Activated CD4-positive, alpha-beta T cell treated with anti-CD3 and anti-CD28 coated beads, Interleukin-2, amount 50 U/mL, for 1 hour (primary cell): ENCODE measurements at places on chromosomes 3 and 15.

- no peak for DNase-seq
Measured at GRCh38 chr3:52763466-52763865, 7.3 kb downstream of the NEK4 start.

GRCh38 chr3:193922034-193922774, 213.7 kb upstream of the HES1 start:
- no peak for DNase-seq

DNA sequence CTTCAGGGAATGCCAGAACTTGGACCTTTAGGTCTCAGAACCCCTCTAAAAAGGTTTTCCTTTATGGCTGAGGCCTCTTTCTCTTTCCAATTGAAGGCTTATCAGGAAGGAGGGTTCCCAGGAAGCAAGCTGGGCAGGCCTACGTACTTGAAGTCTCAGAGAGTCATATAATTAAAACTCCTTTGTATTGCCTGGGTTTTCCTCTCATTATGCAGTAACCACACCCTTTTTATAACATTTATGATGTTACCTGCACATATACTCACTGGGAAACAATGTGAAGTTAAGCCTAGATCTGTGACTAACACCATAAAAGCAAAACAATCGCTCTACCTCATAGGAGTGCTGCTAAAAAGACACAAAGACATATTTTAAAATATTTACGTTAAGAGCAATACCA, 27.3 kb downstream of the SERP1 start:
- no peak for DNase-seq

- no peak for DNase-seq
Measured at GRCh38 chr3:23116081-23116837, 86.9 kb upstream of the UBE2E2 start.

DNA sequence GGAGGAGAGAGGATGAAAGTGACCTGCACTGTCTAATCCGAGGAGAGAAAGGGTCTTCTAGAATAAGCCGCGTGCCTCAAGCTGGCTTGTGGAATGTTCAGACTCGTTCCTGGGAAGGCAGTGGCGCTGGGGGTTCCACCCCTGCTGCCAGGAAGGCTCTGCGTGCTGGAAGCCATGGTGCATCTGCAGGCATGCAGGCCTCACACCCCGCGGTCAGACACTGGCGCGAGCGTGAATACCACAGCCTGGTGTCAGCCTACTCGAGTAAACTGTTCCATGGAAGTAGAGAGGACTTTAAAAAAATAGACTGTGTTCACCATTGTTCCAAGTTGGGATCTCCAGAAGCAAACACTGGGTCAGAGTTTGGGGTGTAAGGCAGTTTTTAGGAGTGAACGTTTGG, 25.9 kb upstream of the GABRG3 start:
- DNase-seq = no peak

- peak; percentile 8 for DNase-seq
Measured at GRCh38 chr3:183560607-183561006, 5.1 kb upstream of the KLHL6 start.

DNA sequence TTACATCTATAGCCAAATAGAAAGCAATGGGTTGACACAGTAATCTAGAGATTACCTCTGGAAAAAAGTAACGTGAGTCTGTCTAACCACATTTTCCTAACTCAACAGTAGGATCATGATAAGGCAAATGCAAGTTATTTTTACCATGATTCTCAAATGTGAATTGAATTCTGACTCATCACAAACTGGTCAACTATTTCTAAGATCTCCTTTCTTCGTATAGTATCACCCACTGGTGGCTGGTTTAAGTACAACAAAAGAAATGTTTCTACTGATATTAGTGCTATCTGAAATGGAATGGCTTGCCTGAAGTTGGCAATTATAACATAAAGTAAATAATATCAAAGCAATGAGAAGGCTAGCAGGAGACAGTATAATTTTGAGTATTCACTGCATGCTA, 102.2 kb downstream of the ABI3BP start:
- DNase-seq = no peak

DNA sequence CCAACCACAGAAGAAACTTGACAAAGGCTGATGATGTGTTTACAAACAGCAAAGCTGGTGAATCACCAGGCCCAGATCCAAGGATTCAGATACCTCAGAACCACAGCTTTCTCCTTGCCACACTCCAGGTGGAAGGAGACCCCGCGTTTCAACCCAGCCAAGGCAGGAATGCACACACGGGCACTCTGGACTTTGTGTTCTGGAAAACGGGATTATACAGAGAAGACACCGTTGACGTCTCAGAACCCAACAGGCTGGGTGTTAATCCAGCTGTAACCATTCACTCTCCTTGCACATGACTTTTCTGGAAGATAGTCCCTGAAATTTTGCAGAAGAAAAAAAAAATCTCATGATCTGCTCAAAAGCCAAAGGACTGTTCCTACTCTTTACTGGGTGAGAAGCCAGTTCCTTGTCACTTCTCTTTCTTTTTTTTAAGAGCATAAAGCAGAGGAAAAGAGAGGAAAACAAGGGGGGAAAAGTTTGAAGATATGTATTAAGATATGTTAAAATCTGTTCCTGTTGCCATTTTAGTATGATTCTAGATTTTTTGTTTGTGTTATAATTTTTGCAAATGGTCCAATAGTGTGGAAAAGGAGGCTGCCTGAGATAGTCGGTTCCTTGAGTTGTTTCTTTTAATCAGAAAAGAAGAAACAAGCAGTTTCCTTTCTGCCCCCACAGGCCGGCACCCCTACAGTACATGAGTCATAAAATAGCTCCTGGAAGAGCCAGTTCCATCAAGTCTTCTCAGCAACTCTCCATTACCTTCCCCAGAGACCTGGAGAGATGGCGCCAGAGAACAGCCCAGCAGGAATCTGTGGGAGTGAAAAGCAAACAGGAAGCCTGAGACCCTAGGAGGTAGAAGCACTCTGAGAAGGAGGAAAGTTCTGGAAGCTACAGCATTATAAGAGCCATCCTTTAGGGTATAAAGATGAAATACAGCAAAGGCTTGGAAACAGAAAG, 73.1 kb downstream of the RORA start:
- DNase-seq = no peak

- DNase-seq = no peak
Measured at GRCh38 chr3:104856741-104857140, 510.0 kb upstream of the ALCAM start.

GRCh38 chr3:184811663-184811998, 335 bp upstream of the VPS8 start:
- DNase-seq = no peak

DNA sequence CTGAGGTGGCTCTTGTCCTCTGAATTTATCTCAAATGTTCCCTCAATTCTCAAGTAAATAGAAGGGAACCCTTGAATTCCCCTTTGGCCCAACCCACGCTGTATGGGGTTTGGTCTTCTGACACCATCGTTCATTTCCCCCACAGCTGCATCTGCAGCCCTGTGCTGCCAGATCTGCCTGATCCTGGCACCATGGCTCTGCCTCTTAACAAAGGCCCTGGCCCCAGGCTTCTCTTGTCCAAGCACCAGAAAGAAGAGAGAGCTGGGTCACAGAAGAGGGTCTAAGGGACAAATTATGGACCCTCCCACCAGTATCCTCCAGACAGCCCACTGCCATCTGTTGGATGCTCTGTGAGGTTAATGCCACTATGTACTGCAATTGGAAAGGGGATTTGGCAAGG, 1.8 kb downstream of the MAP1A start:
- no peak for DNase-seq
